DMS53 (cell line): ENCODE measurements at places on chromosomes 6 and 20.

DNA sequence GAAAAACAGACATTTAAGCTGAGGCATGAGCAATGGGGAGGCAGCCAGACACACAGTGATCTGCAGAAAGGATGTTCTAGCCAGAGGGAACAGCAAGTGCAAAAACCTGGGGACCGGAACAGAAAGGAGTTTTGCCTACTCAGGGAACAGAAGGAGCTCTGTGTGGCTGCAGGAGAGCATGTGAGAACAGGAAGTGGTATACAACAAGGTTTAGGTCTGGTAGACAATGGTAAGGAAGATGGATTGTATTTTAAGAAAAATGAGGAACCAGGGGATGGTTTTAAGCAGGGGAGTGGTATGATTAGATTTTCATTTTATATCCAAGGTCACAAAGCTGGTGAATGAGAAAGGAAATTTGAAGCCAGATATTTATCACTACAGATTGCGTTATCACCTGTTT lies 157.5 kb downstream of the UNC5CL start:
- no peak for DNase-seq

GRCh38 chr6:165098165-165098564 lies 211.2 kb downstream of the C6orf118 start:
- DNase-seq: peak; percentile 23

GRCh38 chr6:143040018-143040417 lies 20.7 kb upstream of the AIG1 start:
- DNase-seq: no peak

GRCh38 chr6:46293641-46294316 lies 123.0 kb upstream of the ENPP5 start:
- no peak for DNase-seq

- no peak for DNase-seq
Observed at GRCh38 chr6:137873273-137873762, 6.3 kb downstream of the TNFAIP3 start.

GRCh38 chr6:73369563-73369962 lies at the start of gene OOEP:
Gene OOEP (minus strand): TSS chr6:73369897. CDS start chr6:73369792, 105 bp downstream.
- DNase-seq: no peak

DNA sequence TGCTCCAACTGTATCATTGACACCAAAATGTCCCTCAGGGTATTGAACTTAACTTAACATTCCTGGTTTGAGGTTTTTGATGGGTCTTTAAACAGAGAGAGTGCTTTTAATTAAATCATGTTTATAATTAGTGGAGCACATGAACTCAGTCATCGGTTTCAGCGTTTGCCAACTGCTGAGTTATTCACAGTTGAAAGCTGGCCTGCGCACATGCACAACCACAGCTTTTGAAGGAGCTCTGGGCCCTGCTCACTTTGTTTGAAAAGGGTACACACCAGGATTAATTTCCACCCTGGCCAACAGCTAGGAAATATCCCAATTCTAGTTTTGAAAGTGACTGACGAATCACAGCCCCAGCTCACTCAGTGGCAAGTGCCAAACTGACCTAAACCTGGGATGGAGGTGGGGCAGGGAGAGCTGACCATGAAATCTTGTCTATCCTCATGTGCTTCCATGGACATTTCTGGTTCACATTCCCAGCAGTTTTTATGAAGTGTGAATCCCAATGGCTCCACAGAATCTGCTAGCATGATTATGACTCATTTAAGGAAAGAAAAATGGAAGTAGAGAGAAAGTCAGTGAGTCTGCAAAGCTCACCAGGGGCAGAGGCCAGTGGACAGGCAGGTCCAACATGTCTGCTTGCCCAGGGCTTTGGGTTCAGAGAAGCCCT lies 247.8 kb downstream of the FNDC1 start:
- DNase-seq: no peak

- no peak for DNase-seq
Observed at GRCh38 chr20:39395478-39396291, 433.5 kb downstream of the DHX35 start.

DNA sequence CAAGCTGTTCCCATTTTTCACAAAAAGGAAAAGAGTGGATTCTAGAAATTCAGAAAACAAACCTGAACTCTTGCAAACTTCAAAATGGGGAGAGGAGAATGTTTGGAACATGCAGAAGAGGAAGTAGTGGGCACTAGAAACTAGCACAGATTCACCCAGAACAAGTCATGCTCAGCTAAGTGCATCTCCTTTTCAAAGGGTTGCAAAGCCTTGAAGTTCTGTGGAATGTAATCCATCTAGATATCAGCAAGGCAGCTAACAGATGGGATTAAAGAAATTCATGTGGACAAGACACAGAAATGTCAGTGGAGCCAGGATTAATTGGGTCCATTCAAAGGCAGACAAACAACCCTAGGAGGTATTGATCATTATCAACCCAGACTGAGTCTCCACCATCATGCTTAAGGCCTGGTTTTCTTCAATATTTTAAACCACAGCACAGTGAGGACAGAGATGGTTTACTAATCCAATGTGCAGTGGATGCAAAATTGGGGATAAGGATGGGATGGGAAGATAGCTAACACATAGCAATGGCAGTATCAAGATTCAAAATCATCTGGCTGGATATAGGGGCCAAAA lies 31.3 kb downstream of the KCNK5 start:
- no peak for DNase-seq

DNA sequence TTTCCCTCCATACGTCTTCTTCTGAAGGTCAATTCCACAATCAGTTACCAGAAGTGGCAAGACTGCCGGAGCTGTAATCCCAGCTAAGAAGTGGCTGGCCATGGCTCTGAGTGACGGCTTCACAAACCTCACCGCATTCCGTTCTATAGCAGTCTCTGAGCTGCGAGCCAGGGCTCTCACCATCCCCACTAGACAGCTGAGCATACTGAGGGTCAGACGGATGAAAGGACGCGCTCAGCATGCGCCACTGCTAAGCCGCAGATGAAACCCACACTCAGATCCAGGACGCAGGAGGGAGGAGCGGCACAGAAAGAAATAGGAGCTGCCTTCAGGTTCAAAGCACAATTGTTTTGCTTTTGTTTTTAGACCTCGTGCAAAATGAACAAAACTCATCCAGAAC lies 97.9 kb downstream of the ANKRD60 start:
- no peak for DNase-seq

DNA sequence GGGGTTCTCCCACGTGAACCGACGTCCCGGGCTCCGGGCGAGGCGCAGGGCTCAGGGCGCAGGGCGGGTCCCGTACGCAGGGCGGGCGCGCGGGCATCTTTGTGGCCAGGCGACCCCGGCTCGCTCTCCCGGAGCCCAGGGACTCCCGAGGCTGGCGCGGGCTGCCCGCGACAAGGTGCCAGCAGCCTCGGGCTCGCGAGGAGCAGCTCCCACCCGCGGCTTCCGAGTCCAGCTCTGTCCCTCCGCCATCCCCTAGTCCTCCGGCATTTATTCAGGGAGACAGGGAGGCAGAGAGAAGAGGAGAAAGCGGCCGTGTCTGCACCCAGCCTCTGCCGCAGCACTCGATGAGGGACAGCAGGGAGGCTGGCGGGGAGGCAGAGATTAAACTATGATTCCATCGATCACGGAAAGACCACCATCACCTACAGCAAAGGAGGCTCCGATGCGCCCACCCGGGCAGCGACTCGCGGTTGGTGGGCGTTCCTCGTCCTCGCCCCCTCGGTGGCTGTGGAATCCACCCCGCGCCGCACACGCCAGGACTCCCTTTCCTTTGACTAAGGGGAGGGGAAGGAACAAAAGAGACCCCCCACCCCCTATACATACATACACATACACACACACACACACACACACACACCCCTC lies 1.1 kb downstream of the RGS17 start:
- DNase-seq: peak; percentile 57

- no peak for DNase-seq
Observed at GRCh38 chr20:59448196-59448595, 147.8 kb downstream of the EDN3 start.

- no peak for DNase-seq
Observed at GRCh38 chr6:71228461-71229041, 60.1 kb upstream of the OGFRL1 start.

GRCh38 chr20:1509237-1509636 lies 18.0 kb upstream of the SIRPB2 start:
- peak; percentile 42 for DNase-seq

DNA sequence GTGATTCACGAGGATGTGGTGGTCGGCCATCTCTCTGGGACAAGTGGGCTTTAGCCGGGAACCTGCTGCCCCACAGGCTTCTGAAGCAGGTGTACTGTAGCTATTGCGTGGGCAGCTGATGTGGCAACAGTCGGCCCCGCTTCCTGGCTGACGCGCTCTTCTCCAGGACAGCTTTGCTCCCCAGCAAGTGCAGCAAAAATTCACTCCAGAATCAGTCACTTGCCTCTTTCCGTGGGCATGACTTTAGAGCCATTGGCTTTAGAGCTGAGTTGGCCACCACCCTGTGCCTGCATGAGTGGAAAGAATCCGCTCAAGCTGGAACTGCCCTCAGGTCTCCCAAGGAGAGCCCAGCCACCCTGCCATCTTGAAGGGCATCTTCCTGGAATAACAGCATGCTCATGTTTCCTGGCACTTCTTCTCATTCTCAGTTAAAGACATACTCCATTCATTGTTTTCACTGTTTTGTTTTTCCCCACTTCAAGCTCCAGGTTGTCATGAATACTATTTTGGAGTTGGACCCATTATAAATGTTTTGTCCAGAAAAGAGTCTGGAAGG lies 178.3 kb downstream of the ZDHHC14 start:
- DNase-seq: no peak

GRCh38 chr20:48797850-48798747 lies 29.7 kb downstream of the PREX1 start:
- DNase-seq: no peak

GRCh38 chr6:27847706-27848105 lies 64.5 kb downstream of the OR2B2 start:
- no peak for DNase-seq

GRCh38 chr20:55533632-55534031 lies 471.7 kb downstream of the CBLN4 start:
- no peak for DNase-seq

- no peak for DNase-seq
Observed at GRCh38 chr20:11700831-11701230, 216.9 kb upstream of the BTBD3 start.

- DNase-seq: no peak
Observed at GRCh38 chr6:101458826-101459225, 65.3 kb downstream of the GRIK2 start.

- no peak for DNase-seq
Observed at GRCh38 chr6:44967481-44967880, 360.6 kb upstream of the RUNX2 start.

DNA sequence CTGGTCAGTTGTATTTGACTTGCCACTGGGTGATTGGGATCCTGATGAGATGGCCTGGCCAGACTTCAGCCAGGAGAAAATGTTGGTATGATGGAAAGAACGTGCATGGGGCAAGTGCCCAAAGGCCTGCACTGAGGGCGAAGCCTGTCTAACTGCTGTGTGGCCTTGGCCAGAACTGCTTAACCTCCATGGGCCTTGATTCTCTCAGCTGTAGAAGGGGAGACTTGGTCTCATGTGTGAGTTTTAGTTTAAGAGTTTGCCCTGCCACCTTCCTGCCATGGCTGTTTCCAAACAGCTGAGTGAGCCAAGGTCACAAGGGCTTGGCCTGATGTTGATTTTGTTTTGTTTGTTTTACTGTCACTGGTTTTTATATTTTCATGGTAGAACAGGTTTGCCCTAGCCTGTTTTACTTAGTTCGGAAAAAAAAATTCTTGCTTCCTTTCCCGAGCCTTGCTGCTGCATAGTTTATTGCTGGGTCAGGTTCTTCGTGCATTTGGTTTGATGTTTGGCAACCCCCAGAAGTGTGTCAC lies 35.3 kb downstream of the DSTN start:
- DNase-seq: peak; percentile 83

GRCh38 chr6:118893064-118893806 lies 717 bp upstream of the ASF1A start:
- DNase-seq: peak; percentile 65

DNA sequence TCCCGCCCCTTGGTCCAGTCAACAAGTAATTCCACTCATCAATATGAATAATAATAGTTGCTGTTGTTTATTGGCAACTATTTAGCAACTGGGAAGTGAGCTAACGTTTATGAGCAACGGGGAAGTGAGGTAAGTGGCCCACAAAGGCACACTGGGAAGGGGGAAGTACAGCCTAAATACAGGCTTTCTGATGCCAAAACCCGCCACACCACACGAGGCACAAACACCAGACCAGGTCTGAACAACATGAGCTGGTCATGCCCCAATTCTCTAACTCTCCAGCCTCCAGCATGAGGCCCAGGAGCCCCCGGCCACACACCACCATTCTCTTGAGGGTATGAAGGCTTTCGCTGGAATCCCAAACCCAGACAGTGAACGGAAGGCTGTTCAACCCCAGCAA lies 50.8 kb downstream of the PREX1 start:
- DNase-seq: no peak

DNA sequence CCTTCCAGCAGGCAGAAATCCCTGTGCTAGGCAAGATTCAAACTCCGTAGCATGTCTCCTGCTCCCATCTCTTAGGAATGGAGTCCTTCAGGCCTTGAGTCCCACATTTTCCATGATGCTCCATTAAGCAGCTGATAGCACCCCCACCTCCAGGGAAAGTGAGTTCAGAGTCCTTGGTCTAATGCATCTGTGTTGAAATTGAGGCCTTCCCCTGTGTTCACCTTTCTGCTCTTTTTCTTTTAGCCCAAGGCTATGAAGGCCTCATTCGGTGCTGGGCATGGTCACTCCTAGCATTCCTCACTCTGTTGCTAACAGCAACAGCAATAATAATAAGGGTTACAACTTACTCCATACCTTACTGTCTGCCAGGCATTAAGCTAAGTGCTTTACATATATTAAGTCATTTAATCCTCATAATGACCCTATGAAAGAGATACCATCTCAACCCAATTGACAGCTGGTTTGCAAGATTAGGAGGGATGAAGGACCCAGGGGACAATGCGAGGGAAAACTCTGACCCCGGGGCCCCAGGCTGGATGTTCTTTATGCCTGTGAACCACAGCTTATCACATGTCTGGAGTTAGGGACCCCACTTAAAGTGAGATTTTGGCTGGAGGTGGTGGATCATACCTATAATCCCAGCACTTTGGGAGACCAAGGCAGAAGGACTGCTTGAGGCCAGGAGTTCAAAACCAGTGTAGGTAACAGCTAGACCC lies 17.5 kb upstream of the PANK2 start:
- DNase-seq: no peak
